Smooth muscle cell of bladder (primary cell): ENCODE measurements at places on chromosomes 6 and 20. TPM values are rescaled to one million over a fixed set of nuclear protein-coding genes. Genes with fewer than 3 reads are reported as not detected.

The C6orf120 gene
- 34.7 and 40.5 TPM in 2 replicates for total RNA-seq

The PCK1 gene
- total RNA-seq, result 0.14 TPM in 1 of 2 replicates, not detected in the other

The KIAA0408 gene
- 0.37 and 0.71 TPM in 2 replicates for total RNA-seq

The C6orf118 gene
- not detected in 2 replicates for total RNA-seq

The TSPO2 gene
- total RNA-seq, result not detected in 2 replicates

The CTAGE9 gene
- total RNA-seq, result not detected in 2 replicates

The VSX1 gene
- total RNA-seq, result not detected in 2 replicates

The BANF2 gene
- total RNA-seq, result not detected in 2 replicates

The WFDC9 gene
- not detected in 2 replicates for total RNA-seq

The CCN6 gene
- total RNA-seq, result not detected in 2 replicates
